T-helper 17 cell (primary cell): ENCODE measurements at places on chromosomes 16 and 17. TPM values are rescaled to one million over a fixed set of nuclear protein-coding genes. Genes with fewer than 3 reads are reported as not detected.

- DNase-seq = no peak
These were observed 68.1 kb downstream of the SEC14L1 start for GRCh38 chr17:77208856-77209255.

DNA sequence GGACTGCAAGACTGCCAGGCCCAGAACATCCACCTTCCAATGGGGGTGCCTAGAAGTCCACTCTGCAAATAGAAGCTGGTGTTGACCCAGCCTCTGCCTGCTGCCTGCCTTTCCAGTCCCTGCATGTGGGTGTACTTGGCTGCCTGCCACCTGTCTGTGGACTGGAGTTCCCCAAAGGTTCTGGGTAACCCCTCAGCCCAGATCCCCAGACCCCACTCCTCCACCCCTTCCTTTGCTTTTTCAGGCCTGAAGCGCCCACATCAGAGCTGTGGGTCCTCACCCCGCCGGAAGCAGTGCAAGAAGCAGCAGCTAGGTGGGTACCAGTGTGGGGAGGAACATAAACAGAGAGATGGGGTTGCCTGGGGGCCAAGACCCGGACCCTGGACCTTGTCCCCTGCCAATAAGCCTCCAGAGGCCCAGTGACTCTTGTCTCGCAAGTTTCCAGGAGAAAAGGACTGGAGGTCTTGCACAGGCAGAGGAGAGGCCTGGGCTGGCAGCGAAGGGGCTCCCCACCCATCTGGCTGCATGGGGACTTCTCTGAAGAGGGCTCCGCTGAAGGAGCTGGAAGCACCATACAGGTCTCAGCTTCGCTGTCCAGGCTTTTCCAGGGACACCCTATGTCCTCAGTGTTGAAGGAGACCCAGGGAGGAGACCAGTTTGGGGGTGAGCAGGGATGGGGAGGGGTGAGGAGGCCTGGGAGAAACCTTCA, 34.3 kb downstream of the NLRC5 start:
- peak; percentile 46 for DNase-seq

DNA sequence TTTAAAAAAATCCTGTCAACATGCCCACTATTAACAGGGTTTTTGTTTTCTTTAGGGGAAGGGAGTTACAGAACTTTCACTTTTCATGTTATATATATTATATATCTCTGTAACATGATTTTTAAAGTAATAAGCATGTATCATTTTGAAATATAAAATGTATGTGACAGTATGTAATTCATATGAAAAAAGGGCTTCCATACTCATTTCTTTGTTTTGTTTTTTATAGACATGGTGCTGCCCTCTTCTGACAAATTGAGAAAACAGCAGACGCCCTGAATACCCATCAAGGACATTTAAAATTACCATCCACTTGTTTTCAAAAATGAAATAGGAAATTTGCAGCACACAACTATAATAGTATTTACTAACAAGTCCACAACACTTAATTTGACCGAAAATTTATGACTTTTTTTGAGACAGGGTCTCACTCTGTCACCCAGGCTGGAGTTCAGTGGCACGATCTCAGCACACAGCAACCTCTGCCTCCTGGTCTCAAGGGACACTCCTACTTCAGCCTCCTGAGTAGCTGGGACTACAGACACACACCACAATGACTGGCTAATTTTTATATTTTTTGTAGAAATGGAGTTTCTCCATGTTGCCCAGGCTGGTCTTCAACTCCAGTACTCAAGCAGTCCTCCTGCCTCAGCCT, 30.4 kb downstream of the CFDP1 start:
- DNase-seq = no peak

DNA sequence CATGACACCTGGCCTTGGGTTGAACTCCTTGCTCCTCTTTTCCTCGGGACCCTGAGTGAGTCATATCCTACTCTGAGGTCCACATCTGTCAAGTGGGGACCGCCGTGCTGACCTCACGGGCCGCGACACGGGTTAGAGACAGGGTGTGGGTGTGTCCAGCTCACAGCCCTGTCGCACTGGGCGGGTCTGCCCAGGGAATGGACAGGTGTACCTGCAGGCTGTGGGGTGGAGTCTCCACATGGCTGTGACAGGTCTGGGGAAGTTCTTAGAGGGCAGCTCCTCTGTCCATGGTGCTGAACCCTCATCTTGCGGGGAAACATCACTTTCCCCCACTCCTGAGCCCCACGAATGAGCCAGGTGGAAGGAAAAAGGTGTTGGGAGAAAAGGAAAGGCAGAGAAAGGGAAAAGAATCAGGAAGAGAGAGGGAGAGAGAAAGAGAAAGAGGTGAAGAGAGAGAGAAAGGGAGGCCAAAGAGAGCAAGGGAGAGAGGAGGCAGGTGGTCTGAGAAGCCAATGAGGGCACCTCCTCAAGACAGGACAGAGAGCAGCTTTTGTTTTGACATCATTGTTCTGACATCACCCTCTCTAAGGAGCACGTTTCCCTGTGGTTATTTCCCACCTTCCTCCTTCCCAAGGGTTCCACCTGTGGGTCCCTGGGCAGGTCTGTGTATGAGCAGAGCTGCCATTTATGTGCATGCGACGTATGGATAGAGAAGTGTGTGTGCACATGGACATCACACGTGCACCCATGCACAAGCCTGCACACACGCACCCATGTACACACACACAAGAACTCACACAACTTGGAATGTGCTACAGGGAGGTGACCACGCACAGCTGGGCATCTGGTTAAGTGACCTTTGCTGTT, 32.6 kb upstream of the CBFA2T3 start:
- DNase-seq = peak; percentile 29

- DNase-seq = no peak
These were observed 104.6 kb downstream of the METRNL start for GRCh38 chr17:83183951-83184506.

DNA sequence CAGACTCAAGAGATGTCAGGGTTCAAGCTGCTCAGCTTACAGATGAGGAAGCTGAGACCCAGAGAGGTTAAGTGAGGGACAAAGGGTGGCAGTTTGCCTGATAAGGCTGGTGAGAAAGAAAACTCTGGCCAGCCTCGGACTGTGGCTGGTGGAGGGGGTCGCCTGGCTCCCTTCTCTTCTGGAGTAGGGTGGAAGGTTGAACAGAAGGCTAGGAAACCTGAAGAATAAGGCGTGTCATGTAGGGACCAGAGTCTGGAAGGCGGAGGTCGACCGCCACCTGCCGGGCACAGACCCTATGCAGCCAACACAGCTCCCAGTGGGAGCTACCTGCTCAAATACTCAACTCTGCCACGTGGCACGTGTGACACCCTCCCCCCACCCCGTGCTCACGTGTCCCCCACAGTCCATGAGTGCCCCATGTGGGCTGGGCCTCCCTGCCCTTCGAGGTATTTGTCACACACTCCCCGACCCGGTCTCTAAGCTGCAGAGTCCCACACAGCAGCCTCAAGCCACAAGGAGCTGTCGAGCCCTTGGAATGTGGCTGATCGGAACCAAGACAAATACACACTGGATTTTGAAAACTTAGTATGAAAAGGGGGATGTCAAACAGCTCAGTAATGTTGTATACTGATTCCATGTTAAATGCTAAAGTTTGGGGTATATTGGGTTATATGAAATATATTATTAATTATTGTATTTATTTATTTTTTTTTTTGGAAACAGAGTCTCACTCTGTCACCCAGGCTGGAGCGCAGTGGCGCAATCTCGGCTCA, 11.8 kb downstream of the HID1 start:
- DNase-seq = peak; percentile 20

DNA sequence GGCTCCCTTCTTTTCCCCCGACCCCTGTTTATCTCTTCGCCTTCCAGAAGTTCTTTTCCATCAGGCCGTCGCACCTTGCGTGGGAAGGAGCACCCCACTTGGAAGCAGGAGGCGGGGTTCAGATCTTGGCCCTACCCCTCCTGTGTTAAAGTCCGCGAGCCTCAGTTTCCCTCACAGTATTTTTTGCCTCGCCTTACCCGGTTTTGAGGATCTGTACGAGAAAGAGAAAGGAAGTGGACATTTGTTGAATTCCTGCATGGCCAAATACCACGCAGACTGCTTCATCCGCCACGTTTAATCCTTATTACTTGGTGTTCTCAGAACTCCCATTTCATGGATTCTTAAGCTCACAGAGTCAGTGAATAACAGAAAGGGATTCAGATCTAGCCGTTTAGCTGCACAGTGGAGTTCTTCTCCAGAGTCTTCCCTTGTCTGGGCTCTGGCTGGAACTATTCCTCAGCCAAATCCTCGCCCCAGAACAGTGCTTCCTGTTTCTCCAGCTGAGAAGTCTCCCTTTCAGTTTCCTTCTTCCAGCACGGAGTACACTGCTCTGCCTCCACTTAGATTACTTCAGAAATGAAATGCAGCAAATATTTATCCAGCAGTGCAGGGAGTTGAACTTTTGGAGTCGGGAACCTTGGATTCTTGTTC, 590 bp downstream of the TMEM219 start:
- no peak for DNase-seq

- no peak for DNase-seq
These were observed 114.3 kb upstream of the KCNJ16 start for GRCh38 chr17:69960755-69961154.

DNA sequence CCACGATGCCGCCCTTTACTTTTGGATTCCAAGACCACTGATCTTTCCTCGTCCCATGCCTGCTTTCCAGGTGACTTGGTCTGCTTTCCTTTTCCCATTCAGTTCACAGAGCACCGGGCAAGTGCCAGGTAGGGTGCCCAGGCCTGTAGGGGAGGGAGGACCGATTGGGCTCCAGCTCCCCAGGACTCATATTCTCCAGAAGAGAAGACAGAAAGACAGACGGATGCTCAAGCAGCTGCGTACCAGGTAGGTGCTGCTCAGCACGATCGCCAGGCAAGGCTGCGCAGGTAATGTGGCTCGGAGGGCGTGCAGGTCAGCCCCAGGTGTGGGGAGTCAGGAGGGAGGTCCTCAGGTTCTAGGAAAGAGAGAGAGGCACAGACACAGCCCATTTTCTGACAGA, 67.5 kb upstream of the ZNF423 start:
- DNase-seq = no peak

DNA sequence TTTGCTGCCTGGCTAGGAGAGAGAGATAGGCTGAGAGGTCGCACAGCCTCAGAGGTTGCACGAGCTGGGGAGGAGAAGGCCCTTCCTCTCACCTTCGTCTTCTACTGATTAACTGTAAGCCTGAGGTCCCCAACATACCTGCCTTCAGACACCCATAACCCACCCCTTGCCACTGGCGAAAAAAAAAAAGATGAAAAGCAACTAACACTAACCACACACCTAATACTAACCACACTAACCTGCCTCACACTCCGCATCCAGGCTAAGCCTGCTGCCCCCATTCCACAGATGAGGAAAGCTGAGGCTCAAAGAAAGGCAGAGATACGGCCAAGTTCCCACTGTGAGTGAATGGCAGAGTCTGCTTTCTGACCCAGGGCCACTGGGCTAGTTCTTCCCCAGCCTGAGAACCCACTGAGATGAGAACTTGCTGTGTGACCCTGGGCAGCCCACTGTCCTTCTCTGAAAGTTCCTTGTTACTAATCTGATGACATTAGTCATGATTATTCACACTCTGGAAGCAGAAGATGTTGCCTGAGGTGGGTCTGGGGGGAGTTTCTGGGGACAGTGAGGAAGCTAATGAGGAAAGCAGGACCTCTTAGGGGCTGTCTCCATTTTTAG, 4.6 kb downstream of the IL21R start:
- no peak for DNase-seq

DNA sequence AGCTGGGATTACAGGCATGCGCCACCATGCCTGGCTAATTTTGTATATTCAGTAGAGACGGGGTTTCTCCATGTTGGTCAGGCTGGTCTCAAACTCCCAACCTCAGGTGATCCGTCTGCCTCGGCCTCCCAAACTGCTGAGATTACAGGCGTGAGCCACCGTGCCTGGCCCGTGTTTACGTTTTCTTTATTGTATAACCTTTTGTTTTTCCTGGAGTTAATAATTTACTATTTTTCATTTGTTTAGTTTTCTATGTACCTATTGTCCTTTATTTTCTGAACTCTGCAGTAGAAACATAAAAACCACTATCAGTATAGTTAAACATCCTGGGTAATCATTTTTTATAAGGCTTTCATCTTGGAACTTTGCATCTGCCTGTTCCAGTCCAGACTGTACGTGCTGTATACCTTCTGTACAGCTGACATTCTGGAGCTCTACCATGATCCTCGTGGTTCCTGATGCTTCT, 73.6 kb downstream of the PPM1E start:
- no peak for DNase-seq

Gene EME1
- 1.3 TPM for total RNA-seq

Gene C17orf78
- total RNA-seq = not detected

Gene FGF11
- 2.0 TPM for total RNA-seq

Gene PYY
- not detected for total RNA-seq

Gene TPSAB1
- not detected for total RNA-seq

Gene CES3
- 0.63 TPM for total RNA-seq

Gene KRTAP4-5
- not detected for total RNA-seq

Gene SULT1A1
- 14.4 TPM for total RNA-seq

Gene LRRC36
- total RNA-seq = not detected
